EL (cell line): ENCODE measurements at places on chromosomes 7 and 10.

DNA sequence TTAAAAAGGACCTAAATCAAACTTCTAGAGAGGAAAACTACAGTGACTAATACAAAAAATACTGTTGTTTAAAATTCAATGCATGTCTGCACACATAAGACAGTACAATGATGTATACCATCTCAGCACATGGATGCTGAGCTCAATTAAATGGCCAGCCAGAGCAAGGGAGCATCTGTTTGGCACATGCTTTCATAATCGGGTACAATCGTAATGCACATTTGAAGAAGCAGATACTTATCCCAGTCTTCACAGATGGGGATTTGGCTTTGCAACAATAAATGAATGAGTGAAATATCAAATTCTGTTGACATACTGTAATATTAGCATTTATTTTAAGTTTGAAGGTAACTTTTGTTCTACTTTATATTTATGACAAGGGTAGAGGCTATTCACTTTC, 187.8 kb downstream of the CRPPA start:
- no peak for DNase-seq

GRCh38 chr10:15141136-15142054, 27.1 kb downstream of the NMT2 start:
- no peak for DNase-seq

DNA sequence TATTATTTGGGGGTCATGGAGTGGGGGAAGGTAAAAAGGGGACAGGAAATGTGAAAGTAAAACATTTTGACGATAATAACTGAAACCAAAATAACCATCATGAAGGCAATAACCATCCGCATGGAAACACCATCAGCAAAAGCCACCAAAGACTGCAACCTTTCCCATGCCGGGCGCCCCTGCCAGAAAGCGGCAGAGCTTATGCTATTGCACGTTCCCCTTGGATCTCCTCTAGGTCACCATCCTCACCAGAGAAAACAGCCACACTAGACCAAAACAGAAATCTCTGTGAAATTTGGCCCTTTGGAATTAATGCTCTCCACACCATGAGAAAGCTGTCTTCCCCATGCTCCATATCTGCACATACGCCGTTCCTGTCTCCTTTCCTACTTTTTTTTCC, 31.1 kb downstream of the DRGX start:
- DNase-seq, result no peak

GRCh38 chr10:86400705-86401587, 34.4 kb upstream of the GRID1 start:
- DNase-seq, result peak; percentile 63

GRCh38 chr10:127934383-127934782, 27.5 kb downstream of the PTPRE start:
- no peak for DNase-seq

GRCh38 chr10:116427671-116428070, at the start of gene PNLIPRP3:
TSS of gene PNLIPRP3 (plus strand) at chr10:116427847. CDS start at chr10:116428013, 166 bp downstream.
- no peak for DNase-seq

GRCh38 chr10:113382691-113383090, 170.2 kb upstream of the HABP2 start:
- DNase-seq, result no peak

DNA sequence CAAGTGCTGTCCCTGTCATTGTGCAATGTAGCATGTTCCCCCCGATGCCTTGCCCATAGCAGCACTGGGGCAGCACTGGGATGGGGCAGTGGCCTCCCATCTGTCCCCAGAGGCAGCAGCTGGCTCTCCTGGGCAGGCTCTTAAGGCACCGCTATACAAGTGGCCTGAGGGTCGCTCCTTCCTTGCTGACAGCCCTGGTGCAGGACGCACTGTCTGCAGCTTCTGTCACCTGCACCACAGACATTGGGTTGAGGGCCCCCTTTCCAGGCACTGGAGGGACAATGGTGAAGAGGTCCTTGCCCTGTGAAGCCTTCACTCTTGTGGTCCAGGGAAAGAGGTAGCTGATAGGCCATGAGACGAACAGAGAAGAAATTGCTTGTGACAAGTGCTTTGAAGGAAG, 10.6 kb downstream of the CPSF4 start:
- DNase-seq, result no peak

- DNase-seq, result no peak
Observed at GRCh38 chr7:13179775-13180523, 492.5 kb downstream of the ARL4A start.

DNA sequence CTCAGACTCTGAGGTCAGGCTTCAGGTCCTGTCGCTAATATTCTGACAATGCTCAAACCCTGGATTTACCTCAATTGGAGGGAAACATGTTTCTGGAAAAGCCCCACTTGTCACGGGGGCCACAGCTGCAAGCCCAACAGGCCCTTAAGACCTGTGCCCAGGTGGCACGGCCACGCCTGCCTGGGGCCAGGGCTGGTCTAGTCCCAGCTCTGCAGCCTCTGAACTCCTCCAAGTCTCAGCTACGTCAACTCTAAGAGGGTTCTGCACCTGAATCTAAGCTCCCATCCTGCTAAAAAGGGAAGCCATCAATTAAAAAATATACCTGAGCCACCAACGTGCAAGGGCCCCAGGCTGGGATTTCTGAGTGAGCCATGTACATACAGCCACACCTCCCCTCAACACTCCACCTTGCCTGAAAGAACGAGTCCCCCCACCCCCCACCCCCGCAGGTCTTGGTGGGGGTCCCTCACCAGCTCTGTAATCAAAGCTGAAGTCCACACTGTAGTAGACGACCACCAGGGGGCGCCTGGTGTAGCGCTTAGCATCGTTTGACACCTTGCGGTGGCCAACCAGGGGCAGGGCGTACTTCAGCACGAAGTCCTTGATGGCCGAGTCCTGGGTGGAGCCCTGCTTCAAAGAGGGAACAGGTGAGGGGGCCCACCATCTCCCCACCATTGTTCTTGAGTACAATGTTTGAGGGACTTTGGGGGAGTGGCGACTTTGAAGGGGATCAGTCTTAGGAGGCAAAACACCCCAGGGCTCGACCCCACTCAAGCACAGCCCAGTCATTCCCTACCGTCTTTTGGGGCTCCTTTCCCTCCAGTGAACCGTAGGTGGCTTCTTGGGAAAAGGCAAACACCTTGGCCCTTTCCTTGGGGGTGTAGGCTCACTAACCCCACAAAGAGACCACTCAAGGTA, 22.6 kb downstream of the PDIA4 start:
- peak; percentile 49 for DNase-seq

- no peak for DNase-seq
Observed at GRCh38 chr10:114051714-114052113, 8.0 kb downstream of the ADRB1 start.

DNA sequence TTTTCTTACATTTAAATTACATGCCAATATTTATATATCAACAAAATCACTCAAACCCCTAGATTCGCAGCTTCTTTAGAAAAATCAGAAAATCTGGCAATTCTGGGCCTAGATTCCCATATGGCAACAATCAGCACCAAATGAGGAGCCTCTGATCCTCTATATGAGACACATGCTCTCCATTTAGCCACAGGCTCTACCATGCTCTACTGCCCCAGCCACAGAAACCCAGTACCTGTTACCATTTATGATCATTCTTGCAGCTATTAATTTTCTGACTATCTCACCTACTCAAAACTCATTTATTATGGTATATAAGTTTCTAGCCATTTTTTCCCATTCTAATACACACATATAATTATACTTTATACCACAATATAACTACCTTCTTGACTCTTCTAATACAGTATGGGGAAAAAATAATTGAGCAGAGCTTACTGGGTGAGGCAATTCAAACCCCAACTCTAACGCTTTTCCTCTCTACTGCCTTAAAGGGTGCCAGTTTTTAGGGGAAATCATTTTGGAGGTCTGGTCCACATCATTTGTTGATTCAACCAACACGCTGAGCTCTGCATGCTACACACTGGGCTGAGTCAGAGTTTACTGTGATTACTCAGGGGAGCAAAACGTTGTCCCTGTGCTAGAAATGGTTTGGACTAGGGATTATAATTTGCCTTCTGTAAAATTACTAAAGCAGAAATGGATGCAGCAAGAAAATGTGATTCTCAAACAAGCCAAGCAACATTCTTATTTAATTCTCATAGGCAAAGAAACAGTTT, 11.6 kb downstream of the PDLIM1 start:
- peak; percentile 78 for DNase-seq

DNA sequence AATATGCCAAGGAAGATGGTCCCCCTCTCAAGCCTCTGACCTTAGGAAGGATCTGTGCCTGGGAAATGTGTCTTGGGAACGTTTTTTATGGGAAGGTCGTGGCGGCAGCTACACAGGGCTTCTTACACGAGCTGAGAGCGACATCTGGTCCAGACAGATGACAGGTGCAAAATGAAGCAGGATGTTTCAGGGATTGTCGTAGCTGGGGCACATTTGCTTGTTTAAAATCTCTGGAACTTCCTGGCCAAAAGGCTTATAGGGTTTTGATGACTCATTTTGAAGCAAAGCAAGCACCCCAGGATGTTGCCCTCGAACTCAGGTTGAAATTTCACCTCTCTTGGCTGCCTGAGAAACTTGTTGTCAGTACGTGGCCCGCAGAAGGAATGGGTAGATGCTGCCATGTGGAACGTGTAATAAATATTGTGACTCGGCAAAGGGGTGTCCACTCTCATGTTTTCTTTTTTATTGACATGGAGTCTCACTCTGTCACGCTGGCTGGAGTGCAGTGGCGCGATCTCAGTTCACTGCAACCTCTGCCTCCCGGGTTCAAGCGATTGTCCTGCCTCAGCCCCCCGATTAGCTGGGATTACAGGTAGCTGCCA, 117.5 kb downstream of the CAMK1D start:
- no peak for DNase-seq

DNA sequence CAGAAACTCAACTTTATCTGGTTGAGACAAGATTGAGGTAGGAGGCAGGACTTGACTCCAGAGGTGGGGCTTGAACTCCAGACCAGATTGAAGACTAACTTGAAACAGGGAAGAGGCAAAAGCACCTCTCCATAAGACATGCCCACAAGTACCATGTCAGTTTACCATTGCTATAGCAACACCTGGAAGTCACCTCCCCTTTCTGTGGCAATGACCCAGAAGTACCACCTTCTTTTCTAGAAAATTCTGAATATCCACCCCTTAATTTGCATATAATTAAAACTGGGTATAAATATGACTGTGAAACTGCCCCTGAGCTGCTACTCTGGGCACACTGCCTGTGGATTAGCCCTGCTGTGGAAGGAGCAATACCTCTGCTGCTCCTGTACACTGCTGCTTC, 4.9 kb upstream of the TOMM7 start:
- DNase-seq, result no peak

DNA sequence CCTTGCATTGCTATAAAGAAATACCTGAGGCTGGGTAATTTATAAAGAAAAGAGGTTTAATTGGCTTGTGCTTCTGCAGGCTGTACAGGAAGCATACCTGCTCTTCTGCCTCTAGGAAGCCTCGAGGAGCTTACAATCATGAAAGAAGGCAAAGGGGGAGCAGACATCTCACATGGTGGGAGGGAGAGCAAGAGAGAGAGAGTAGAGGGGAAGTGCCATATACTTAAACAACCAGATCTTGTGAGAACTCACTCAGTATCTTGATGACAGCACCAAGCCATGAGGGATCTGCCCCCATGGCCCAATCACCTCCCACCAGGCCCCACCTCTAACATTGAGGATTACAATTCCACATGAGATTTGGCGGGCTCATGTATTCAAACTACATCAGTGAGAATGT, 79.1 kb upstream of the HECW1 start:
- DNase-seq, result no peak

DNA sequence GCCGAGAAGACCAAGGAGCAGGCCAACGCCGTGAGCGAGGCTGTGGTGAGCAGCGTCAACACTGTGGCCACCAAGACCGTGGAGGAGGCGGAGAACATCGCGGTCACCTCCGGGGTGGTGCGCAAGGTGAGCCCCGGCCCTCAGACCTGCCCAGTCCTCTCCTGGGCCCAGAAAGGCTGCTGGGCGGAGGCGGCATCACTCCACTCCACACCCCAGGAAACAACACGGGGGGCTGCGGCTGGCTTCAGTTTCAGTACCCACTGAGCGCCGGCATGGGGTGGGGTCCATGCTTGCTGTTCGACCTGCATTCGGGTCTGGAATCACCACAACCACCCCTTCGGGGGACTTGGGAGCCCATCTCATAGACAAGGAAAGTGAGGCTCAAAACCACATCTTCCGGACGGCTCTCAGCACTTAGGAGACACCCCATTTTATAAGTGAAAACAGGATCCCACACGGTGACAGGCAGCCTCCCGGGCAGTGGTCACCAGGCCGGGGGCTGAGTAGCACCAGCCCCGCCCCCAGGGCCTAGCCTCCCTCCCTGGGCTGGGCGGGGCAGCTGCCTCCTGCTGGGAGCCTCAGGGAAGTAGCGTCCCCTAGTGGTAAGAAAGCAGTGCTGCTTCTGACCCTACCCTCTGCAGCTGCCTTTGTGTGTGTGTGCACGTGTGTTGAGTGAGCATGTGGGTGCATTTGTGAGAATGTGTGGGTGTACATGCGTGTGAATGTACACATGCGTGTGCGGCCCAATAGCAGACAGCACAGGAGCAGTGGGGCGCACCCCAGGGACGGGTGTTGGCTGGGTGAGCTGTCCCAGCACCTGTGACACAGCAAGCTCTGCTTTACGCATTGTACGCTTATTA, 1.8 kb downstream of the SNCG start:
- DNase-seq, result peak; percentile 67

DNA sequence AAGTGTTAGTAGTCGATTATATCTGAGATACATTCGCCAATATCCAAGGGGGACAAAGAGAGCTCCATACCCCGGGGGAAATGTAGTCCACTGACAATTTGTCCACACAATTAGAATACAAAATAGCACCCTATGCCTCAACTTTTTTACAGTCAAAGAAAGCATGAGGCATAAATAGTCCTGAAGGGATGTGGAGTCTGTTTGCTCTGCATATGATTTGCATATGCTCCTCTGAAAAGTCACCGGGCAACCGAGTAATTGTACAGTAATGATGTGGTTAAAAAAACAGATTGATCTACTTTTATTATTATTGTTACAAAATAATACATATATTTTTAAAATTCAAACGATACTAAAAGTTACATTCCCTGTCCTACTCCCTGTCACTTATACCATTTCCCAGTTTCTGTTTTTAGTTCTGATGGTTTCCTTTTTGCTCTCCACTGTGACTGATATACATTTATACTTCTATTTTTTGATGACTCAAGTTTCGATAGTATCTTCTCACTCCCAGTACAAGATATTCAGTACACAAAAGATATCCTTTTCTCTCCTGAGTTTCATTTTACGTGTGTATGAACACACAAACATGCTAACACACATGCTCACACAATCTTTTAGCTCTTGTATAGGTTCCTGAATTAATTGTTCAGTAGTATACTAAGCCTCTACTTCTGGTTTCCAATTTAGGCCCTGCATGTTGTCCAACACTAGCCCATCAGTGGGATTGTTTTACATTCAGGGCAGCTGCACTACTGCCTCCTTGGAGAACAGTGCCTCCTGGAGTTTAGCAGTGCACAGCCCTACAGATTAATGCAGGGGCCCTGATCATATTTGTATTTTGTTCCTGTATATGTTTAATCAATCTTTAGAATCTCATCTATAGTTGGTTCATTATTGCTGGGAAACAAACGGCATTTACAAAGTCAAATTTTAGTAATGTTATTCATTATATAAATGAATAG, 130.9 kb downstream of the TES start:
- DNase-seq, result no peak

- DNase-seq, result peak; percentile 34
Observed at GRCh38 chr7:157228864-157229422, 90.2 kb downstream of the UBE3C start.
